ENCODE measurements at places on chromosomes 11 and 22. TPM values are rescaled to one million over a fixed set of nuclear protein-coding genes. Genes with fewer than 3 reads are reported as not detected.

- H3K27me3 ChIP-seq = no peaks in the 10 kb centered on the region
- peak; percentile 81 for DNase-seq
- no peak overlapping the region for H3K4me3 ChIP-seq
- H3K4me1 ChIP-seq = peaks cover 12% of the 10 kb centered on the region
- H3K36me3 ChIP-seq = no peaks in the 10 kb centered on the region
- no peak overlapping the region for H3K27ac ChIP-seq
Measured at GRCh38 chr11:60130496-60130895, 42.0 kb downstream of the MS4A2 start.

GRCh38 chr22:27224485-27225374, 567.3 kb downstream of the MIAT start:
- H3K4me3 ChIP-seq = no peak overlapping the region
- DNase-seq = no peak
- no peaks in the 10 kb centered on the region for H3K4me1 ChIP-seq
- H3K27ac ChIP-seq = no peak overlapping the region
- H3K36me3 ChIP-seq = no peaks in the 10 kb centered on the region

DNA sequence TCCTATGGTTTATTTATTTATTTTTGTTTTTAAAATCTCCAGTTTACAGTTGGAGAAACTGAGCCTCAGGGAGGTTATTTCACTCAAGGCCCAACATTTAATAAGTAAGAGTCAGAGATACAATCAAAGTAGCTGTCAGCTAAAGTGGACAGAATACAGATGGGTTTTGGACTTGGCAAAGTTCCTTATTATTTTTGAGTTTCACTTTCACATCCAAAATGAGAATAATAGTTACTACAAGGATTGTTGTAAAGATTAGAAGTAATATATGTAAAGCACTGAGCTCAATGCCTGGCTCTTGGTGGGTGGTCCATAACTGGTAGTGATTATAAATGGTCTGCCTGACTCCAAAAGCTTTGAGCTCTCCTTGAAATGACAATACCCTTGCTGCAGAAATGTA, 87.5 kb upstream of the SESN3 start:
- no peak for DNase-seq
- H3K4me1 ChIP-seq = no peaks in the 10 kb centered on the region

DNA sequence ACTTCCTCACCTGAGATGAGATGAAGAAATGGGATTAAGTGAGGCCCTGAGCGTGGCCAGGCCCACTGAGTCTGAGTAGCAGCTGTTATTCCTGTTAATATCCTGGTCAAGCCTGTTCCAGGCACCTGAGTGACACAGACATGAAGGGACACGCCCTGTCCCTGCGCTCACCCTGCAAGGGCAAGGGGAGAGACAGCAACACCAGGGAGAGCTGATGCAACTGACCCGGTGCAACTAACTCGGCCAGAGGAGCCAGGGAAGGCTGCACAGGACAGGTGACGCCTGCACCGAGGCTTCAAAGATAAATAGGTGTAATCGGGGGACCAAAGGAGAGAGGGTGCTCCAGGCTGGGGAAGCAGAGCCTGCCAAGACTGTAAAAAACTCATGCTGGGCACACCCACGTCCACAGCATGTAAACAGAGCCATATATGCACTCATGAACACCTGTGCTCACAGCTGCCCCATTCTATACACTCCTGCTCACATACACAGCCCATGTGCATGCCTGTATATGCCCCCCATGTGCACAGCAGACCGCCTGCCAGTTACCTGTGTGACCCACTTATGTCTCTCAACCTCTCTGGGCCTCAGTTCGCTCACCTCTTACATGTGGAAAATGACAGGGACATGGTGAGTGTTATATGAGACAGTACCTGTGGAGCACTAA, 22.8 kb upstream of the GCAT start:
- no peaks in the 10 kb centered on the region for H3K36me3 ChIP-seq
- DNase-seq = peak; percentile 80
- H3K27ac ChIP-seq = peak overlapping the region; percentile 25
- no peaks in the 10 kb centered on the region for H3K27me3 ChIP-seq
- H3K4me1 ChIP-seq = no peaks in the 10 kb centered on the region
- no peak overlapping the region for H3K4me3 ChIP-seq

- H3K27ac ChIP-seq = peak overlapping the region; percentile 99
- DNase-seq = peak; percentile 45
- H3K27me3 ChIP-seq = no peaks in the 10 kb centered on the region
- H3K4me3 ChIP-seq = peak overlapping the region; percentile 81
Measured at GRCh38 chr11:67119585-67120391, 725 bp downstream of the KDM2A start.

Gene STIM1
- polyA plus RNA-seq = 27.9 TPM

GRCh38 chr11:71342951-71343827, 90.8 kb upstream of the SHANK2 start:
- no peaks in the 10 kb centered on the region for H3K27me3 ChIP-seq
- H3K27ac ChIP-seq = no peak overlapping the region
- peak; percentile 62 for DNase-seq
- H3K4me1 ChIP-seq = no peaks in the 10 kb centered on the region
- H3K36me3 ChIP-seq = no peaks in the 10 kb centered on the region

DNA sequence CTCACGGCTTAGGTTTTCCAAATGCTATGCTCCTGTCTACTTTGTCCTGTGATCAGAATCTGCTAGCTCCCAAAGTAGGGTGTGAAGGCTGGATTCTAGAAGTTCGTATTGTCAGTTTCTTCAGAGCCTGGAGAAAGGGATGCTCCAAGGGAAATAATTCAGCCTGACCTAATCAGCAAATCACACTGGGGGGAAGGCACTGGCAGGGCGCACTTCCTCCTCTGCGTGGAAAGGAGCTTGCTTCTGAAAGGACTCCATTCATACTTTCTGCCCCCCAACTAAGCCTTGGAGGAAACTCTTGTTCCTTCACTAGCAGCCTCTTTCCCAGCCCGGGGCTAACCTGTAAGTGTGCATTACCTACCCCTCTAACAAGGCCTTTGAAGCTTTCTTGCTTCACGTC, 165.9 kb downstream of the NAV2 start:
- no peak overlapping the region for H3K4me3 ChIP-seq
- no peaks in the 10 kb centered on the region for H3K36me3 ChIP-seq
- no peaks in the 10 kb centered on the region for H3K4me1 ChIP-seq
- H3K27me3 ChIP-seq = no peaks in the 10 kb centered on the region
- no peak for DNase-seq

Gene NPTXR
- polyA plus RNA-seq = 0.27 TPM

GRCh38 chr11:4677948-4678347, 19.7 kb downstream of the OR51E2 start:
- no peaks in the 10 kb centered on the region for H3K36me3 ChIP-seq
- DNase-seq = peak; percentile 5
- no peaks in the 10 kb centered on the region for H3K4me1 ChIP-seq
- H3K27ac ChIP-seq = no peak overlapping the region
- no peaks in the 10 kb centered on the region for H3K27me3 ChIP-seq

GRCh38 chr11:117816151-117816741, 8.3 kb downstream of the FXYD2 start:
- H3K27me3 ChIP-seq = no peaks in the 10 kb centered on the region
- peak; percentile 84 for DNase-seq
- no peak overlapping the region for H3K4me3 ChIP-seq
- peaks cover 6% of the 10 kb centered on the region for H3K36me3 ChIP-seq
- H3K27ac ChIP-seq = peak overlapping the region; percentile 79
- peaks cover 6% of the 10 kb centered on the region for H3K4me1 ChIP-seq

- H3K27me3 ChIP-seq = no peaks in the 10 kb centered on the region
- H3K4me3 ChIP-seq = no peak overlapping the region
Measured at GRCh38 chr11:134657631-134658030, 245.6 kb upstream of the B3GAT1 start.

DNA sequence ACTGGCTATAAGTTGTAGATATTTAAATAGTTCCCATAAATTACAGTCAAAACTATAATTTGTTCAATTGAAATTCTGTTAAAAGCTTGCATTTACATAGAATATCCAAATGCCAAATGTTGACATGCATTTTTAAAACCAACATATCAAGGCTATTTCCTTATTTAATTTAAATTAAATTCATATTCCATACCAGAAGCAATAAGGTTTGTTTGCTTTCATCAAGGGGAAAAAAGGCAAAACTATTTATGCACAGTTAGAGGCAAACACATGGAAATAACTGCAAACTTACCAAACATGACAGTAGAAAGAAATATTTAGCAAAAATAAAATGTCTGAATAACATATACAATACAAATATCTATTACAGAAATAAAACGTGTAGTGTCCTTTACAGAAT, 1581.2 kb upstream of the TENM4 start:
- H3K4me3 ChIP-seq = no peak overlapping the region
- no peak for DNase-seq
- no peaks in the 10 kb centered on the region for H3K36me3 ChIP-seq
- no peaks in the 10 kb centered on the region for H3K4me1 ChIP-seq

DNA sequence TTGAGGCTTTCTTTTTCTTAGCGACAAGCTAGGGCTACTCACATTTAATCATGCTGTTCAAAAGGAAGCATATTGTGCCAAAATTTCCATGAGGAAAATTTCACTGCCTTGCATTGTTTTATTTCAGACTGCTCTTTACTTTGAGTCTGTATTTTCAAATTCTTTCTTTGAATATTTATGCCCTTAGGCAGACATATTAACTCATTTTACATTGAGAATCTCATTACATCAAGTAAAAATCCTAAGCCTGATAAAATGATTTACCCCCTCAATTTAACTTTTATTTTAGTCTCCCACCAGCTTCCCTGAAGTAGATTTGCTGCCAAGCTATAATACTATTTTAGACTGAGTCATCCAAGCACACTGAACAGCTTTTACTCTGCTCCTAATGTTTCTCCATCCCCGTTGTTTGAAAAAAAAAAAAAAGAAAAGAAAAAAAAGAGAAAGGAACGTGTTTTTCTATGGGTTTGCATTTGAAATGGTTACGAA, 189.3 kb upstream of the MTMR2 start:
- H3K4me1 ChIP-seq = peaks cover 3% of the 10 kb centered on the region
- no peaks in the 10 kb centered on the region for H3K36me3 ChIP-seq
- no peak overlapping the region for H3K27ac ChIP-seq

DNA sequence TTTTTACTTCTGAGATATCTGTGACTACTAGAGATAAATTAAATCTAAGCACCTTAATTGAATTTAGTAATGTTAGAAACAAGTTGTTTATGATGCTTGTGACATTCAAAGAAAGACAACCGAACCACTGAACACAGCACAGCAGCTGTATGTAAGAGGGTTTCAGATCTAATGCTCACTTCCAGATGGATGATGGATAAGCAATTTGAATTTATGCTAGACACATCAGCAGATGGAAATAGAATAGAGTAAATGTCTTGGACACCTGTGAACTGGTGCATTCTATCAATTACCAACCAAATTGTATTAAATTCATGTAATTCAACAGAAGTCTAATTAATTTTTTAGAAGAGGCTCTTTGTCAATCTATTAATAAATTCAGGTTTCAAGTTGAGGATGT, 306.3 kb downstream of the CNTN5 start:
- no peak overlapping the region for H3K4me3 ChIP-seq
- no peaks in the 10 kb centered on the region for H3K36me3 ChIP-seq
- H3K27me3 ChIP-seq = no peaks in the 10 kb centered on the region
- DNase-seq = no peak

- no peak overlapping the region for H3K4me3 ChIP-seq
- no peaks in the 10 kb centered on the region for H3K27me3 ChIP-seq
- no peak overlapping the region for H3K27ac ChIP-seq
- no peak for DNase-seq
- H3K36me3 ChIP-seq = no peaks in the 10 kb centered on the region
Measured at GRCh38 chr11:95920460-95921105, 3.3 kb downstream of the MTMR2 start.

GRCh38 chr11:64245797-64246620, 734 bp downstream of the PPP1R14B start:
- DNase-seq = peak; percentile 82
- peaks cover 3% of the 10 kb centered on the region for H3K4me1 ChIP-seq
- peaks cover 40% of the 10 kb centered on the region for H3K36me3 ChIP-seq

GRCh38 chr11:20541503-20541902, 57.9 kb upstream of the SLC6A5 start:
- H3K36me3 ChIP-seq = no peaks in the 10 kb centered on the region
- H3K27ac ChIP-seq = no peak overlapping the region
- H3K4me3 ChIP-seq = no peak overlapping the region
- no peak for DNase-seq
- H3K27me3 ChIP-seq = no peaks in the 10 kb centered on the region
- no peaks in the 10 kb centered on the region for H3K4me1 ChIP-seq

DNA sequence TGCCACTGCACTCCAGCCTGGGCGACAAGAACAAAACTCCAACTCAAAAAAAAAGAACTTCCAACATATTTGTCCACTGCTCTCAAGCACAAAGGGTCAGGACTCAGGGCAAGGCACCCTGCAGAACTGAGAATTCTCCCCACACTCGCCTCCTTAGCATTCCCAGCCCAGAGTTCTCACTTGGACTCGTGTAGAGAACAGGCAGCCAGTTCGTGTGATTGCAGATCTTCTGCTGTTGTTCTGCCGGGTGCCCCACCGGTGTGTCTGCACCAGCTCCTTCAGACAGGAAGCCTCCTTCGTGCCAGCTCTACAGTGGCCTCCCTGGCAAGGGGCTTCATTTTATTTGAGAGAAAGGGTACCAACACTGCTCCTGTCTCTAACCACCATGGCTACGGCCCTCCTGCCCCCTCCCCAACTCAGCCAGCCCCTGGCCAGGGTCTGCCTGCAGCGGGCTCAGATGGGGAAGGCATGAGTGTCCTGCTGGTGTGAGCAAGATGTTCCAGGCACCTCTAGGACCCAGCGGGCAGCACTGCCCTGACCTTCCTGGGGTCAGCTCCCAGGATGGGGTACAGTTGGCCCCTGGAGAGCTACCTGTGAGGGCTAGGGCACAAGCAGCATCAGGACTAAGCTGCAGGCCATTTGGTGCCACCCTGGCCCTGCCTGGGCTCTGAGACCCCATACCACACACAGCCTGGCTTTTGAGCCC, 19.5 kb upstream of the SCGB1A1 start:
- H3K27ac ChIP-seq = peak overlapping the region; percentile 83
- peaks cover 2% of the 10 kb centered on the region for H3K36me3 ChIP-seq
- DNase-seq = no peak
- no peaks in the 10 kb centered on the region for H3K4me1 ChIP-seq
- no peak overlapping the region for H3K4me3 ChIP-seq

- H3K27ac ChIP-seq = no peak overlapping the region
- H3K4me3 ChIP-seq = no peak overlapping the region
- no peaks in the 10 kb centered on the region for H3K4me1 ChIP-seq
- no peaks in the 10 kb centered on the region for H3K36me3 ChIP-seq
- H3K27me3 ChIP-seq = peaks cover 16% of the 10 kb centered on the region
Measured at GRCh38 chr11:134643115-134644012, 231.3 kb upstream of the B3GAT1 start.

Measured in small intestine (tissue), 16 donors.